PC-9 (cell line): ENCODE measurements at places on chromosomes 12 and 14.

- H3K36me3 ChIP-seq = no peaks in the 10 kb centered on the region
- H3K27me3 ChIP-seq = peaks cover 8% of the 10 kb centered on the region
- DNase-seq = no peak
Measured at GRCh38 chr14:66032800-66033199, 453.4 kb upstream of the CCDC196 start.

DNA sequence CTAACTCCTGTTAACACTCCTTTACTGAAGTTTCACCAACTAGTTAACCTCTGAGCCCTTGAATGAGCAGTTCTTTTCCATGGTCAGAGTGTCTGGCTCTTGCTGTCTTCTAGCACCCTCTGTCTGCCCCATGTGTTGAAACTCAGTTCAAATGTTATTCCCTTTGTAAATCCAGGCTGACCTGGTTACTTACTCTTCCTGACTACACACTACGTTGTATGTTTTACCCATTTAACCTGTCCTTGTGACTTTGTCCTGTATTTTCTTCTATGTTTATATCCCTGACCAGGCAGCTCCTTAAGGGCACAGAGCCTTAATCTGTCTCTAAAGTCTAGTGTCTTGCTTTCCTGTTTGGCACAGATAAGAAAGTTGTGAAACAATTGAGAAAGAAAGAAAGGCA is 389.0 kb upstream of the RPL10L start:
- H3K27me3 ChIP-seq = no peaks in the 10 kb centered on the region
- no peaks in the 10 kb centered on the region for H3K36me3 ChIP-seq
- no peaks in the 10 kb centered on the region for H3K4me1 ChIP-seq
- no peak overlapping the region for H3K4me3 ChIP-seq

DNA sequence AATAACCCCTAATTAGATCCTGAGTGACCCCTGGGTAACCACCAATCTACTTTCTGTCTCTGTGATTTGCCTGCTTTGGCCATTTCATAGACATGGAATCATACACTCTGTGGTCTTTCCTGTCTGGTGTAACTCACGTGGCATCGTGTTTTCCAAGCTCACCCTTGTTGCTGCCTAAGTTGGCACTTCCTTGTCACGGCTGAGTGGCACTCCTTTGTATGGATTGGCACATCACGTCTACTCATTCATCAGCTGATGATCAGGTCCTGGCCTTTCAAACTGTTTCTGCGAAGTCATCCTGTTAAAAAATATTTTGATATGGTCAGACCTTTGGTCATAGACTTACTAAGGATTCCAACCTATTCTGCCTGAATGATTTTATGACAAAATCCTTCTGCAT is 87.7 kb downstream of the GLT1D1 start:
- H3K27me3 ChIP-seq = peaks cover 53% of the 10 kb centered on the region
- no peak overlapping the region for H3K4me3 ChIP-seq
- no peak for DNase-seq

GRCh38 chr12:6613015-6613775 is 6.0 kb upstream of the CHD4 start:
- peak overlapping the region; percentile 50; the same call in 1 of the 2 replicates for H3K4me3 ChIP-seq
- peaks cover 39% of the 10 kb centered on the region for H3K4me1 ChIP-seq
- DNase-seq = peak; percentile 96
- peak overlapping the region; percentile 74 for H3K27ac ChIP-seq

GRCh38 chr12:64293654-64294364 is 71.7 kb upstream of the KICS2 start:
- H3K4me1 ChIP-seq = no peaks in the 10 kb centered on the region
- H3K36me3 ChIP-seq = no peaks in the 10 kb centered on the region
- no peak for DNase-seq
- no peak overlapping the region for H3K4me3 ChIP-seq
- H3K27ac ChIP-seq = no peak overlapping the region
- H3K27me3 ChIP-seq = no peaks in the 10 kb centered on the region

DNA sequence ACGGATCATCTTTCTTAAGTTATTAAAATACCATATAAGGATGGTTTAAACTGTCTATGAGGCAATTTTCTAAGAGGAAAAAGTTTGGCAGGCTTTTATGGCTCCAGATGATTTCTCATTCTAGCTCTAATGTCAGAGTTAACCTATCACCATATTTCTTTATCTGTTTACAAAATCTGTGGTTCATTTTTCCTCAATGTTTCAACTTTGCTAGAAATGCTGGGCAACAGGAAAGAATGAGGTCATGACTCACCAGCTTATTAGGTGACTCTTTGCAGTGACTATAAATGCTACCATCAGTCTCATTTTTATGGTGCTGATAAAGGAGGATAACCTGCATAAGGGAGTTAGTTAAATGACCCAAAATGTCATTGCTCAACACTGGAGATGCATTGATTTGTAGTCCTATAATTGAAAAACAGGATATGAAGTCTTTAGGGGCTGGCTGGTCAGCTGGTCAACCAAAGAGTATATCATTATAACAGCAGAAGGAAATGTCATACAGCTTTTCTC is 45.3 kb upstream of the RAP1B start:
- no peak overlapping the region for H3K27ac ChIP-seq
- H3K36me3 ChIP-seq = no peaks in the 10 kb centered on the region
- no peaks in the 10 kb centered on the region for H3K27me3 ChIP-seq

DNA sequence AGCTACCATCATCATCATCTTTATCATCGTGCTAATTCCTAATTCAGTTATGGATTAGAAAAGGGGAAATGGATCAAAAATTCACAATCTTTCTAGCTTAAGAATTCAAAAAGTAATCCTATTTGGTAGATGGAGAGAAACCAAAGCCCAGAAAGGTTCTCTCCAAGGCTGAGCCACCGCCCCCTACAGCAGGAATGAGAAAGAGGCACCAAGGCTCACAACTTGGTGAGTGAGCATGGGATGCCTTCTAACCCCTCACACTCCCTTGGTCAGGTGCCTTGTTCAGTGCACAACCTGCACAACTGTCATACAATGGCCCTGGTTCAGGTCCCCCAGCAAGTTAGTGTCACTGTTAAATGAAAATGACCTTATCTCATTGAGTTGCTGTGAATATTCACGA is 171.5 kb downstream of the ANO2 start:
- no peaks in the 10 kb centered on the region for H3K36me3 ChIP-seq
- H3K27ac ChIP-seq = no peak overlapping the region
- DNase-seq = no peak
- H3K4me1 ChIP-seq = no peaks in the 10 kb centered on the region
- H3K27me3 ChIP-seq = peaks cover 33% of the 10 kb centered on the region

GRCh38 chr14:53695692-53696214 is 260.9 kb downstream of the BMP4 start:
- no peaks in the 10 kb centered on the region for H3K36me3 ChIP-seq
- H3K4me1 ChIP-seq = peaks cover 7% of the 10 kb centered on the region; the same call in 1 of the 2 replicates
- H3K27ac ChIP-seq = no peak overlapping the region
- no peaks in the 10 kb centered on the region for H3K27me3 ChIP-seq
- no peak for DNase-seq

DNA sequence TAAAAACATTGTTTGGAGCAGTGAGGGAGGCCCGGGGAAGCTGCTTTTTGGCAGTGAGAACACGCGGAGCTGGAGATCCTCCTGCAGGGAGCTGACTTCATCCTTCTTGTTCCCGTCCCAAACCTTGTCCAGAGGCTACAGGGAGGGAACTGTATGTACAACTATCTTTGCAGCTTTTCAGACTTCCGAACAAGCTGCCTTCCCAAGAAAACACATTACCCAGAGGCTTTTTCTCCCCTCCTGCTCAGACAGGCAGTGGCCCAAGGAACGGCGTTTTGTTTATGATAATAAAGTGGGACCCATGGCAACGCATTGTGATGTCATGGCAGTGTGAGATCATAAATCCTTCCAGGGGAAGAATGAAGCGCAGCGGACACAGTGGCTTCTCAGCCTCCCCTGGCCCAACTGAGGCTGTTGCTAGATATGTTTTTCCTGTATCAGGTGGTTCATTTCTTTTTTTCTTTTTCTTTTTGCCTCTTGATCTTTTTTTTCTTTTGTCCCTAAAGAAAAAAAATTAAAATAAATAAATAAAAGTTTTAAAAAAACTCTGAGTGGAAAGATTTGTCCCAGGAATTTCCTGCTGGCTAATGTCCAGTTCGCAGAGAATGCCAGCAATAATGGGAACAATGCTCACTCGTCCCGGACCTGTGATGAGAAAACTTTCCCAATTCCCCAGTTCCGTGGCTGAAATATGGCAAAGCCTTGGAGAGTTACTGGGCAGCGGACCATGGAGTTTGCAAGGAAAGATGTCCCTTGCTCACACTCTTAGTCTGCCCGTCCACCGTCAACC is 103.4 kb upstream of the MAP1LC3B2 start:
- no peak for DNase-seq
- H3K27ac ChIP-seq = peak overlapping the region; percentile 90
- H3K4me3 ChIP-seq = no peak overlapping the region
- H3K27me3 ChIP-seq = no peaks in the 10 kb centered on the region

GRCh38 chr14:100012478-100013327 is 52.5 kb upstream of the EVL start:
- no peaks in the 10 kb centered on the region for H3K4me1 ChIP-seq
- DNase-seq = no peak
- no peak overlapping the region for H3K27ac ChIP-seq
- no peaks in the 10 kb centered on the region for H3K27me3 ChIP-seq

DNA sequence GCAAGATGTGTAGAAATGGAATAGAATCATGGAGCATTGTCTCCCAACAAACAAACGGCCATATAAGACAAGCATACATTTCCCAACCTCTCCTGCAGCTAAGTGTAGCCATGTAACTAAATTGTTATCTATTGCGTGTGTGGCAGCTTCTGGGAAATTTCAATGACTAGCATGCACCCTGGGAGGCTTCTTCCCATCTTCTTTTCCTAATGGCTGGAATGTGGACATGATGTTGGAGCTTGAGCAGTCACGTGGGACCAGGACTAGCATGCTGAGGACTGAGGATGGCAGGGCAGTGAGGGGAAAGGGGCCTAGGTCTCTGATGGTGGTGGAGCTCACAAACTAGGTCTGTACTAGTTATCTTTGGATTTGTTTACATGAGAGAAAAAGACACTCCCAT is 21.7 kb upstream of the CTDSP2 start:
- H3K27me3 ChIP-seq = no peaks in the 10 kb centered on the region
- peaks cover 17% of the 10 kb centered on the region for H3K4me1 ChIP-seq
- no peaks in the 10 kb centered on the region for H3K36me3 ChIP-seq
- no peak for DNase-seq

DNA sequence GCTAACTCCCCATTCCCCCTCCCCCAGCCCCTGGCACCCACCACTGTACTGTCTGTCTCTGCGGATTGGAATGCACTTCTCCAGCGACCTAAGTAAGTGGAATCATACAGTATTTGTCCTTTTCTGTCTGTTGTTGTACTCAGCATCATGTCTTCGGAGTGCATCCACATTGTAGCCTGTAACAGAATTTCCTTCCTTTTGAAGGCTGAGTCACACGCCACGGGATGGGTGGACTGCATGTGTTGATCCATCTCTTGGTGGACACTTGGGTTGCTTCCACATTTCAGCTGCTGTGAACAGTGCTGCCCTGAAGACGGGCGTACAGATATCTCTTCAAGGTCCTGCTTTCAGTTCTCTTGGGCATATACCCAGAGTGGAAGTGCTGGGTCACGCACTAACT is 34.4 kb downstream of the DDX51 start:
- H3K4me1 ChIP-seq = no peaks in the 10 kb centered on the region
- H3K27ac ChIP-seq = no peak overlapping the region
- 0 out of 2 replicates have a peak, but pooled peaks cover 6% of the 10 kb centered on the region for H3K36me3 ChIP-seq
- no peaks in the 10 kb centered on the region for H3K27me3 ChIP-seq

DNA sequence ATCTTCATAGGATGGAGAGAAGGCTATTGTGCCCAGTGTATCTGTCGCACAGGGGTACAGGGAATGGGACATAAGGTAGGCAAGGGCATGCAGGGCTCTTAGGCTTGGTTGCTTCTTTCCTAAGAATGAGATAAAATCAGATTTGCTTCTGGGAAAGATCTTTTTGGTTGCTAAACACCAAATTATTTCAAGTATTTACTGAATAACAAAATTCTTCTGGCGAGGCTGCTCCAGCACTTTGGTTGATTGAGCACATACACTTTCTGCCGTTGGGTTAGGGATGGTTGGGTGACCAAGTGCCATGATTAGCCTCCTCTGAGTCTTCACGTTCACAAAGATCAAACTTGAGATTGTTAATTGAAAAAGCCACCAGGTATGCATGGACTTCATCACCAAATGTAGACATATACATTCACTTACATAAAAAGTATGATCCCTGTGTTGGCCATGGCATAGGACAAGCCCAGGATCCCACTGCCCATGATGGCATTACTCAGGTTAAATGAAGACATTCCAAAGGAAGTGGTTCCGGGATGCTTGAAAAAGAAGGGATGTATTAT is 38.2 kb downstream of the SLC38A4 start:
- no peaks in the 10 kb centered on the region for H3K36me3 ChIP-seq
- no peaks in the 10 kb centered on the region for H3K27me3 ChIP-seq
- no peaks in the 10 kb centered on the region for H3K4me1 ChIP-seq
- no peak overlapping the region for H3K4me3 ChIP-seq

- no peaks in the 10 kb centered on the region for H3K36me3 ChIP-seq
- no peak overlapping the region for H3K27ac ChIP-seq
- no peak for DNase-seq
- H3K4me1 ChIP-seq = no peaks in the 10 kb centered on the region
- H3K4me3 ChIP-seq = no peak overlapping the region
Measured at GRCh38 chr12:113818283-113818682, 147.8 kb downstream of the RBM19 start.

GRCh38 chr12:126538888-126539287 is 1473.7 kb downstream of the AACS start:
- H3K36me3 ChIP-seq = no peaks in the 10 kb centered on the region
- H3K4me1 ChIP-seq = no peaks in the 10 kb centered on the region
- no peak for DNase-seq
- no peaks in the 10 kb centered on the region for H3K27me3 ChIP-seq
- H3K4me3 ChIP-seq = no peak overlapping the region

- H3K4me3 ChIP-seq = no peak overlapping the region
- peaks cover 74% of the 10 kb centered on the region for H3K36me3 ChIP-seq
- no peaks in the 10 kb centered on the region for H3K4me1 ChIP-seq
- DNase-seq = no peak
Measured at GRCh38 chr14:76019676-76020075, 34.1 kb downstream of the IFT43 start.

DNA sequence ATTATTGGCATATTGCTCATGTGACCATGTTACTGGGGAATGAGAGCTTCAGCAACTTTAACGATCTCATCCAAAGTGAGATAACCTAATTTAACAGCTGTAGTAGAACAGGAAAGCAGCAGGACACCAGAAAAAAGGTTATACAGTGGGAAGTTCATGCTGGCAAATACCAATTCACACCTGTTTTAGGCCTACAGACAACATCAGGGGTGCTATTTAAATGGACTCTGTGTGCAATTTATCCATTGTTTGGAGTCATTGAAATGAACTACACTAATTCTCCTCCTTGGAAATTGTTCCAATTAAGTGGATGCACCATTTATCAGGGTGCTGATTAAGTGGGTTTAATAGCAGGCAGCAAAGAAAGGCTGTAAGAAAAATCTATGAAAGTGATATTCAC is 424.4 kb upstream of the LMO3 start:
- H3K27me3 ChIP-seq = no peaks in the 10 kb centered on the region
- H3K4me1 ChIP-seq = no peaks in the 10 kb centered on the region
- H3K36me3 ChIP-seq = no peaks in the 10 kb centered on the region

GRCh38 chr14:28709571-28710305 is 56.8 kb upstream of the FOXG1 start:
- H3K27me3 ChIP-seq = no peaks in the 10 kb centered on the region
- DNase-seq = no peak
- H3K27ac ChIP-seq = no peak overlapping the region
- H3K4me3 ChIP-seq = no peak overlapping the region
- H3K36me3 ChIP-seq = no peaks in the 10 kb centered on the region
